ENCODE measurements at places on chromosomes 1 and 21. TPM values are rescaled to one million over a fixed set of nuclear protein-coding genes. Genes with fewer than 3 reads are reported as not detected.

GRCh38 chr1:189847613-189848012, 630.1 kb downstream of the BRINP3 start:
- no peak overlapping the region for H3K4me3 ChIP-seq
- no peaks in the 10 kb centered on the region for H3K27me3 ChIP-seq
- H3K4me1 ChIP-seq = no peaks in the 10 kb centered on the region
- DNase-seq = no peak
- H3K27ac ChIP-seq = no peak overlapping the region

GRCh38 chr1:25091658-25092057, 140.6 kb downstream of the SYF2 start:
- no peak for DNase-seq
- no peaks in the 10 kb centered on the region for H3K4me1 ChIP-seq
- no peak overlapping the region for H3K4me3 ChIP-seq
- H3K27ac ChIP-seq = no peak overlapping the region
- no peaks in the 10 kb centered on the region for H3K36me3 ChIP-seq

DNA sequence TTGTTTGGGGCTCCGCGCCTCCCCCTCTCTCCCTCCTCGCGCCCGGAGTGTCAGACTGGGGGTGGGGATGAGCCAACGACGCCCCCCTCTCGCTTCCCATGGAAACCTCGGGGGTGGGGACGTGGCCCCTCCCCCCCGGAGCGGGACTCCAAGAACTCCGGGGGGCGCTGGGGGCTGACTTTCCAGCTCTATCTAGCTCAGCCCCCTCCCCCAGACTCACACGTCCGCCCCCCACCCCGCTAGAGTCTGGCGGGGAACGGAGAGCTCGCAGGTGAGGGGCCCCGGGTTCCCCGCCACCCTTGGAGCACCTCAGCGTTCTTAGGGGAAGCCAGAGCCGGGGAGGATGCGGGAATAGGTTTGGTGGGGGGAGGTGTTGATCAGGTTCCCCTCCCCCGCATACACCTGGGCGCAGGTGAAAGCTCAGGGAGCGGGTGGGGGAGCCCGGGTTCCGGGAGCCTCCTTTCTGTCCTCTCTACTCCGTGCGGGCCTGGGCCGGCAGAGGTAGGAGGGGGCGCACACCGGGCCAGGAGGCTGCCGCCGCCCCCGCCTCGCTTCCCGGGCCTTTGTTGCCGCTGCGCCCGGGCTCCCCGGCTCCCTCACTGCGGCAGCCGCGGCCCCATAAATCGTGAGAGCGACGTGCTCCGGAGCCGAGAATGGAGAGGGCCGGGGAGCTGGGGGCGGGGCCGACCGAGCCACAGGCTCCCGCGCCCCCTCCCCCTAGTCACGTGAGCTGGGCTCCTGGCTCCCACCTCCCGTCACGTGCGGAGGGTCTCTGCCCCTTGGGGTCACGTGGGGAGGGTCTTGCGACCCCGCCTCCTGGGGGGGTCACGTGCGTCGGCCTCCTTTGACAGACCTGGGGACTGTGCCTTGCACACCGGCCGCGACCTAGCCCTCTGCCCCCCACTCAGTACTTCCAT, 1.9 kb downstream of the EFNA3 start:
- peaks cover 57% of the 10 kb centered on the region for H3K27me3 ChIP-seq
- H3K36me3 ChIP-seq = no peaks in the 10 kb centered on the region
- H3K27ac ChIP-seq = no peak overlapping the region
- peaks cover 74% of the 10 kb centered on the region for H3K4me1 ChIP-seq
- peak overlapping the region; percentile 28 for H3K4me3 ChIP-seq

GRCh38 chr1:1900883-1901640, 10.2 kb upstream of the GNB1 start:
- H3K27ac ChIP-seq = no peak overlapping the region
- no peak overlapping the region for H3K4me3 ChIP-seq
- H3K36me3 ChIP-seq = no peaks in the 10 kb centered on the region
- peaks cover 4% of the 10 kb centered on the region for H3K4me1 ChIP-seq
- H3K27me3 ChIP-seq = peaks cover 20% of the 10 kb centered on the region

Gene HCN3
- 13.6 TPM for total RNA-seq

Gene TSPAN1
- 79.9 TPM for total RNA-seq

DNA sequence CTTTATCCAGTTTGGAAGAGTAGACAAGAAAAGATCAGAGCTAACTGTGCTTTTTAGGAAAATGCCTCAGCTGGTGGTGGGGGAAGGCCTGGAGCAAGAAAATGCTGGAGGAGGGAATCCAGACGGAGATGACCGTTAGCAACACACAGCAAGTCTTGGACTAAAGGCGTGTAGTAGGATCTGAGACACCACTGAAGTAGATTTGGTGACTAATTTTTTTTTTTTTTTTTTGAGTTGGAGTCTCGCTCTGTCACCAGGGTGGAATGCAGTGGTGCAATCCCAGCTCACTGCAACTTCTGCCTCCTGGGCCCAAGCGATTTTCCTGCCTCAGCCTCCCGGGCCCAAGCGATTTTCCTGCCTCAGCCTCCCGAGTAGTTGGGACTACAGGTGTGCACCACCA, 41.2 kb downstream of the LPAR3 start:
- no peak for DNase-seq
- H3K4me3 ChIP-seq = no peak overlapping the region
- no peaks in the 10 kb centered on the region for H3K27me3 ChIP-seq
- no peaks in the 10 kb centered on the region for H3K36me3 ChIP-seq
- no peak overlapping the region for H3K27ac ChIP-seq

Gene SPRR2G
- not detected for total RNA-seq

Gene SMCP
- not detected for total RNA-seq

GRCh38 chr1:8879922-8880676, 1.6 kb upstream of the ENO1 start:
- H3K36me3 ChIP-seq = peaks cover 4% of the 10 kb centered on the region
- H3K27ac ChIP-seq = peak overlapping the region; percentile 100
- no peak overlapping the region for H3K4me3 ChIP-seq
- no peaks in the 10 kb centered on the region for H3K27me3 ChIP-seq
- DNase-seq = peak; percentile 79

GRCh38 chr1:17156108-17156507, 36.9 kb upstream of the PADI2 start:
- no peaks in the 10 kb centered on the region for H3K36me3 ChIP-seq
- no peak for DNase-seq
- H3K4me1 ChIP-seq = no peaks in the 10 kb centered on the region
- no peaks in the 10 kb centered on the region for H3K27me3 ChIP-seq

DNA sequence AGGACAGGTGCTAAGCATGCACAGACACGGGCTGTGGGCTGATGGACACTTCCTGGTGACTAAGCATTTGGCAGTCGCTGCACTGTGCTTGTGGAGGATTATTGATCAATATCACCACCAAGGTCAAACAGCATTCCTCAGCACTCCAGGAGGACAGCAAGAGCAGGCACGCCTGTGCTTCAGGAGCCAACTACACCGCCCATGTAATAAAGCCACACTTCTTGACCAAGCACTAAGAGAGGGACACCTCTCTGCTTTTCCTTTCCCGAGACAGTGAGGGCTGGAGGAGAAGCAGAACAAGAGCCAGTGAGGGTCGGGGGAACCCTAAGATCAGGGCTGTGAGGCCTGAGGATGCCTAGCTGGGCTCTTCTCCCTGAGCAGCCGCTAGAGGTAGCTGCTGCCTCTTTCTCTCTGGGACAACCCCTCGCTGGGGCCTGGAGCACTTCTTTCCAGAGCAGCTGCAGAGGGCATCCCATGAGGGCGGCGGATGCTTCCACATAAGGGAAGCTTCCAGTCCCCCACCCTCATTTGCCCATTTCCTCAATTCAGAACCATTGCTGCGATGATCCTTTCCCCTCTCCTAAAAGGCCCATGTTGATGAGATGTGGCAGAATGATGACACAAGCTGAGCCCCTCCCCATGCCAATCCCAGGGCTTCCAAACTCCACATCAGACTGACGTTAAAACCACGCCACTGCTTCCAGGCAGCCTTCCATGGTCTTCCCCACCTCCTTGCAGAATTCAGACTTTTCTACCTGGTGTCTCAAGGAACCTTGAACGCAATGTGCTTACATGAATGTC, 19.1 kb downstream of the RAB7B start:
- peaks cover 11% of the 10 kb centered on the region for H3K36me3 ChIP-seq
- H3K4me1 ChIP-seq = no peaks in the 10 kb centered on the region
- no peak overlapping the region for H3K4me3 ChIP-seq
- peak; percentile 68 for DNase-seq
- H3K27ac ChIP-seq = no peak overlapping the region
- no peaks in the 10 kb centered on the region for H3K27me3 ChIP-seq

DNA sequence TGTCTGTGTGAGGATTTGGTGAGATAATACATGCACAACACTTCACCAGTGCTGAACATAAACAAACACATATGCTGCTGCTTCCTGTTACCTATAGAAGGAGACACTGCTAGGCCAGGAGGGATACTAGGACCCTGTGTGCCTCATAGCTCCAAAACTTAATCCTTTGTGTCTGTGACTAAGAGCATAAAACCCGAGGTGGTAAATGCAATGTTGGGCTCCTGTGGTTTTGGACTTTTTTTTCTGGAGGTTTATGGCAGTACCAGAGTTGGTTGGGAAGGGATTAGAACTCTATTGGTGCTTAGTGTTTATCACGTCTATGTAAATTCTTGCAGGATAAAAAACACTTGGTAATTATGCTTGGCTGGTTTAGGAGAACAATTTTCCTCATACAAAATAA, 122.9 kb downstream of the NUF2 start:
- no peaks in the 10 kb centered on the region for H3K36me3 ChIP-seq
- DNase-seq = no peak
- H3K4me3 ChIP-seq = no peak overlapping the region
- no peaks in the 10 kb centered on the region for H3K27me3 ChIP-seq
- no peaks in the 10 kb centered on the region for H3K4me1 ChIP-seq

- DNase-seq = no peak
- no peak overlapping the region for H3K4me3 ChIP-seq
- H3K4me1 ChIP-seq = no peaks in the 10 kb centered on the region
- no peak overlapping the region for H3K27ac ChIP-seq
- no peaks in the 10 kb centered on the region for H3K36me3 ChIP-seq
- H3K27me3 ChIP-seq = no peaks in the 10 kb centered on the region
Observed at GRCh38 chr1:209511169-209511568, 72.3 kb upstream of the CAMK1G start.

- H3K4me1 ChIP-seq = peaks cover 12% of the 10 kb centered on the region
- no peak for DNase-seq
- no peak overlapping the region for H3K27ac ChIP-seq
- H3K4me3 ChIP-seq = no peak overlapping the region
- no peaks in the 10 kb centered on the region for H3K36me3 ChIP-seq
Observed at GRCh38 chr1:230877146-230877923, 9.0 kb upstream of the C1orf198 start.

GRCh38 chr1:14820295-14821085, 222.0 kb downstream of the KAZN start:
- H3K36me3 ChIP-seq = no peaks in the 10 kb centered on the region
- no peaks in the 10 kb centered on the region for H3K27me3 ChIP-seq
- peaks cover 4% of the 10 kb centered on the region for H3K4me1 ChIP-seq
- no peak overlapping the region for H3K4me3 ChIP-seq
- no peak for DNase-seq

- no peak overlapping the region for H3K27ac ChIP-seq
- H3K27me3 ChIP-seq = no peaks in the 10 kb centered on the region
- H3K4me1 ChIP-seq = no peaks in the 10 kb centered on the region
Observed at GRCh38 chr21:42431196-42431595, 27.5 kb downstream of the UBASH3A start.

DNA sequence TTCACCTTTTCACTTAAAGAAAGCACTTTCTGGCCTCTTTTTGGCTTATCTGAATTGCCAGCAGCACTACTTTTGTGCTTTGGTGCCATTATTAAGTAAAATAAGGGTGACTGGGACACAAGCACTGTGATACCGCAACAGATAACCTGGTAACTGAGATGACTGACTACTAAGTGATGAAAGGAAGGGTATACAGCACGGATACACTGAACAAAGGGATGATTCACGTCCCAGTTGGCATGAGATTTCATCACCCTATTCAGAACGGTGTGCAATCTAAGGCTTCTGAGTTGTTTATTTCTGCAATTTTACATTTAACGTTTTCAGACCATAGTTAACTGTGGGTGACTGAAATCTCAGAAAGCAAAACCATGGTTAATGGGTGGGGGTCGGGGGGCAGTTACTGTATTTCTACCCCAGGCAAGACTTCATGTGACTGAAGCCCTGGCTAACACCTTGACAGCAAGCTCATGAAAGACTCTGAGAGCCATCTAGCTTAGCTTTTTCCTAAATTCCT, 102.8 kb downstream of the CLIC6 start:
- DNase-seq = no peak
- H3K27ac ChIP-seq = no peak overlapping the region
- no peaks in the 10 kb centered on the region for H3K4me1 ChIP-seq
- H3K27me3 ChIP-seq = no peaks in the 10 kb centered on the region

- no peak overlapping the region for H3K27ac ChIP-seq
- H3K27me3 ChIP-seq = no peaks in the 10 kb centered on the region
Observed at GRCh38 chr21:33255404-33255803, 10.8 kb upstream of the IL10RB start.

- H3K4me3 ChIP-seq = no peak overlapping the region
- no peaks in the 10 kb centered on the region for H3K27me3 ChIP-seq
- H3K36me3 ChIP-seq = no peaks in the 10 kb centered on the region
- peak overlapping the region; percentile 80 for H3K27ac ChIP-seq
- H3K4me1 ChIP-seq = peaks cover 54% of the 10 kb centered on the region
Observed at GRCh38 chr1:214467078-214467585, 84.3 kb downstream of the PTPN14 start.

- H3K36me3 ChIP-seq = no peaks in the 10 kb centered on the region
- no peak for DNase-seq
- no peaks in the 10 kb centered on the region for H3K4me1 ChIP-seq
- no peaks in the 10 kb centered on the region for H3K27me3 ChIP-seq
- H3K27ac ChIP-seq = no peak overlapping the region
Observed at GRCh38 chr1:99943223-99943794, 26.5 kb upstream of the SLC35A3 start.

Gene ALX3
- total RNA-seq = not detected

GRCh38 chr1:156499842-156500542, 583 bp downstream of the MEF2D start:
- peak overlapping the region; percentile 82 for H3K4me3 ChIP-seq
- peaks cover 79% of the 10 kb centered on the region for H3K4me1 ChIP-seq
- H3K27ac ChIP-seq = peak overlapping the region; percentile 100

Gene CNIH4
- 45.3 TPM for total RNA-seq

GRCh38 chr1:199875856-199876255, 151.7 kb upstream of the NR5A2 start:
- no peaks in the 10 kb centered on the region for H3K4me1 ChIP-seq
- H3K36me3 ChIP-seq = no peaks in the 10 kb centered on the region
- no peak overlapping the region for H3K4me3 ChIP-seq

Gene B4GALT2
- 15.2 TPM for total RNA-seq

- H3K36me3 ChIP-seq = no peaks in the 10 kb centered on the region
- H3K4me1 ChIP-seq = no peaks in the 10 kb centered on the region
- H3K27ac ChIP-seq = no peak overlapping the region
- no peaks in the 10 kb centered on the region for H3K27me3 ChIP-seq
Observed at GRCh38 chr1:213287987-213288386, 236.9 kb downstream of the RPS6KC1 start.

GRCh38 chr1:225477296-225477911, 49.6 kb upstream of the LBR start:
- H3K27ac ChIP-seq = no peak overlapping the region
- peaks cover 21% of the 10 kb centered on the region for H3K4me1 ChIP-seq
- H3K27me3 ChIP-seq = no peaks in the 10 kb centered on the region
- no peak overlapping the region for H3K4me3 ChIP-seq

- peaks cover 52% of the 10 kb centered on the region for H3K4me1 ChIP-seq
- H3K4me3 ChIP-seq = peak overlapping the region; percentile 70
- no peaks in the 10 kb centered on the region for H3K27me3 ChIP-seq
- peak; percentile 82 for DNase-seq
- peak overlapping the region; percentile 91 for H3K27ac ChIP-seq
Observed at GRCh38 chr1:93680420-93681100, 1.1 kb downstream of the BCAR3 start.

GRCh38 chr1:241286486-241286885, 70.5 kb downstream of the RGS7 start:
- H3K4me3 ChIP-seq = no peak overlapping the region
- H3K27me3 ChIP-seq = no peaks in the 10 kb centered on the region
- H3K4me1 ChIP-seq = no peaks in the 10 kb centered on the region

Gene TFF3
- 49.6 TPM for total RNA-seq

Gene ITLN2
- not detected for total RNA-seq

Gene FCRLA
- total RNA-seq = not detected
